ENCODE measurements at places on chromosomes 5 and 9.

DNA sequence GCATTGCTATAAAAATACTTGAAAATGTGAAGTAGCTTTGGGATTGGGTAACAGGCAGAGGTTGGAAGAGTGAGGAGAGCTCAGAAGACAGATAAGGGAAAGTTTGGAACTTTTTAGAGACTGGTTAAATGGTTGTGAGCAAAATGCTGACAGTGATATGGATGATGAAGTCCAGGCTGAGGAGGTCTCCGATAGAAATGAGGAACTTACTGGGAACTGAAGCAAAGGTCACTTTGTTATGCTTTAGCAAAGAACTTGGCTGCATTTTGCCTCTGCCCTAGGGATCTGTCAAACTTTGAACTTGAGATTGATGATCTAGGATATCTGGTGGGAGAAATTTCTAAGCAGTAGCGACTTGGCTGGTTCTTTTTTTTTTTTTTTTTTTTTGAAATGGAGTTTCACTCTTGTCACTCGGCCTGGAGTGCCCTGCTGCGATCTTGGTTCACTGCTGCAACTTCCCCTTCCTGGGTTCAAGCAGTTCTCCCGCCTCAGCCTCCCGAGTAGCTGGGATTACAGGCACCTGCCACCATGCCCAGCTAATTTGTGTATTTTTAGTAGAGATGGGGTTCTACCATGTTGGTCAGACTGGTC, 998.9 kb downstream of the TLE1 start:
- DNase-seq: no peak

- DNase-seq: no peak
These were observed 53.7 kb upstream of the VLDLR start for GRCh38 chr9:2567922-2568321.

DNA sequence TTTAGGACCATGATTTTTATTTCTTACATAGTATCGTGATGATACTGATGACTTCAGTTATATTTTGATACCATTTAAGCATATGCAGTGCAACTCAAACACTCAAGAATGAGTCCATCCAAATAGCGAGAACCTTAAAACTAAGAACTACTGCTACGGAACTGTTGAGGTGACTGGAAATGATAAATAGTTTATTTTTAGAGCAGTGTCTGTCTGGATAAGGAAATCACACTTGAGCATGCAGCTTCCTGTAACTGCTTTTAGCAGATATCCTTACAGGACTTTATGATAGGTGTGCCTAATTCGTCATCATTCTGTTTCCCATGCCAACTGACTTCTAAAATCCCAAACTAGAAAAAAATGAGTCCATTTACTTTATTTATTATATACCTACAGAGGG, 85.5 kb downstream of the ADGRV1 start:
- DNase-seq: no peak

DNA sequence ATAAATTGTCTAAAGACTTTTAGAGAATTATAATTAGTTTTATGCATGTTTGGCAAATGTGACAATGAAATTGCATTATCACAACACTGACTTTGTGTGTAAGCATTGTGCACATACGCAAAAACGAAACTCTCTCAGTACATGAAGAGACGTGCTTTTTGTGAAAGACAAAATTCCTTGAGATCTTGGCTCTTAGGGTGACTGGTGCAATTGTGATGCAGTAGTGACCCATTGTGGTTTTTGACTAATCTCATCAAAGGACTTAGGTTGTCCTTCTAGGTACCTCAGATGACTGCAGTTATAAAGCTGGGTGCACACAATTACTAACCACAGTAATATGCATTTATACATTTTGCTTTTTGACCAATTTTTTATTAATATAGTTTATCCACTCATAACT, 25.3 kb upstream of the TYRP1 start:
- no peak for DNase-seq

DNA sequence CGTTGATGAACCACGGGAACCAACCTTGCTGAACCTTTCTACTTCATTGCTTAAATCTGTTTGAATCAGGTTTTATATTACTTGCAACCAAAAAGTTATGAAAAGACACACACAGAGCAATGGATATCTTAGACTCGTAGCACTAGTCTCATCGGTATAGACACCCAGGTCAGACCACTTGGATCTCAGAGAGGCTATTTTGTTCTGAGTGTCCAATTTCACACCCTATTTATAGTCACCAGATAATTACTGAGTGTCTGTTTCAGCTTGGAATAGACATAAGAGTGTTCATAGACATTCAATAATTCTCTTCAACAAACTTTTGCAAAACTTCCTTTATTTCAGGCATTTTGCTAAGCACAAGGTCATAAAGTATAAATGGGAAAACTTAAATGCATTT, 145.4 kb upstream of the EGFLAM start:
- DNase-seq: no peak

DNA sequence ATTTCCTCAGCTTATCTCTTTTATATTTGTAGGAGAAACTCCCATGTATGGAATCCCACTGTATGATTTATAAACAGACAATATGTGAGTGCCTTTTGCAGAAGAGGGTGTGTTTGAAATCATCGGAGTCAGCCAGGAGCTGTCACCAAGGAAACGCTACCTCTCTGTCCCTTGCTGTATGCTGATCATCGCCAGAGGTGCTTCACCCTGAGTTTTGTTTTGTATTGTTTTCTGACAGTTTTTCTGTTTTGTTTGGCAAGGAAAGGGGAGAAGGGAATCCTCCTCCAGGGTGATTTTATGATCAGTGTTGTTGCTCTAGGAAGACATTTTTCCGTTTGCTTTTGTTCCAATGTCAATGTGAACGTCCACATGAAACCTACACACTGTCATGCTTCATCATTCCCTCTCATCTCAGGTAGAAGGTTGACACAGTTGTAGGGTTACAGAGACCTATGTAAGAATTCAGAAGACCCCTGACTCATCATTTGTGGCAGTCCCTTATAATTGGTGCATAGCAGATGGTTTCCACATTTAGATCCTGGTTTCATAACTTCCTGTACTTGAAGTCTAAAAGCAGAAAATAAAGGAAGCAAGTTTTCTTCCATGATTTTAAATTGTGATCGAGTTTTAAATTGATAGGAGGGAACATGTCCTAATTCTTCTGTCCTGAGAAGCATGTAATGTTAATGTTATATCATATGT, 18.0 kb upstream of the CTSL start:
- no peak for DNase-seq

GRCh38 chr5:175494264-175495183, 16.2 kb downstream of the SFXN1 start:
- no peak for DNase-seq

GRCh38 chr5:17037751-17038150, 101.7 kb upstream of the MYO10 start:
- no peak for DNase-seq

GRCh38 chr5:62475072-62475471, 62.5 kb downstream of the IPO11 start:
- DNase-seq: no peak

DNA sequence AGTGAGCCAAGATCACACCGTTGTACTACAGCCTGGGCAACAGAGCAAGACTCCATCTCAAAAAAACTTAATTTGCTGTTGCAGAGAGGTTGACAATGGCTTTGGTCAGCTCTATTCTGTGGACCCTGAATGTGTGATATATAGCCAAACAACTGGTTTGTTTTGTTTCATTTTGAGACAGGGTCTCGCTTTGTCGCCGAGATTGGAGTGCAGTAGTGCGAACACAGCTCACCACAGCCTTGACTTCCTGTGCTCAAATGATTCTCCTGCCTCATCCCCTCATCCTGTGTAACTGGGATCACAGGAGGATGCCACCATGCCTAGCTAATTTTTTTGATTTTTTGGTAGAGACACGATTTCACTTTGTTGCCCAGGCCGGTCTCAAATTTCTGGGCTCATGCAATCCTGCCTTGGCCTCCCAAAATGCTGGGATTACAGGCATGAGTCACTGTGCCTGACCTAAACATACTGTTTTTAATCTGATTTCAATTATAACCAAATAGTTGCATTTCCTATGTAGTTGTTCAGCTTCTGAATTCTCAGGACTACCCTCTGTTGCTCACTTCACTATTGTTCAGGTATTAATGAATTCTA, 9.8 kb downstream of the RNF183 start:
- DNase-seq: no peak

DNA sequence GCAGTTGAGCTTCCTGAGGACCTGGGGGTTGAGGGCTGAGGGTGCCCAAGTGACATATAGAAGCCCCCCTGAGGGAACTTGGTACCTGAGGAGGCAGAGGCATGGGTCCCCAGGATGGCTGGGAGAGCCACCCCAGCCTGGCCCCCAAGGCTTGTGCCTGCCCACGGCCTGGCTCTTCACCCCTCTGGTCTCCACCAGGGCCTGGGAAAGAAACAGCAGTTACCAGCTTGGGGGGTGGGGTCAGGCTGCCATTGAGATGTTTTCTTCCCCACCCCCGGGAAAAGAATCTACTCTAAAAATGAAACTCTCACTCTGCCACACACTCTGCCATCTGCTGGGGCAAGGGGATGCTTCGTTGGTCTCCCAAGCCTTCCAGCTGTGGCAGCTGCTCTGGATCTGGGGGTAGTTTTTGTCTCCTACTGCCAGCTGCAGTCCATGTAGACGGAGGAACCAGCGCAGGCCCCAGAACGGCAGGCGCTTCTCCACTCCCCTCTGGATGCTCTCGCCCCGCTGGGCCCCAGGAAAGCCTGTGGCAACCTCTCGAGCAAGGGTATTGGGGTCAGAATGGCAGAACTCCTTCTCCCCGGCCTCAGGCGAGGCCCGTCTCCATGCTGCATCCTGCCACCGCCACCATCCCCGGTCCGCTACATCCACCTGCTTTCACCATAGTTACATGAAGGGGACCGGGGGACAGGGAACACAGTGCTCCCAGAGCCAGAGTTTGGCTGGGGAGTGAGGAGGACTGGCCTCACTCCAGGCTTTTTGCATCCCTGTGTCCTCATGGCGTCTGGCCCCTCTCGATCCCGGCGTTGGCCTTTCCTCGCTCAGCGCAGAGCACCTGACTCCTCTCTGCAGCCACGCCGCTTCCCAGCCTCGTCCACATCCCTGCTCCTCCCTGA, 123.5 kb downstream of the DAB2IP start:
- no peak for DNase-seq

DNA sequence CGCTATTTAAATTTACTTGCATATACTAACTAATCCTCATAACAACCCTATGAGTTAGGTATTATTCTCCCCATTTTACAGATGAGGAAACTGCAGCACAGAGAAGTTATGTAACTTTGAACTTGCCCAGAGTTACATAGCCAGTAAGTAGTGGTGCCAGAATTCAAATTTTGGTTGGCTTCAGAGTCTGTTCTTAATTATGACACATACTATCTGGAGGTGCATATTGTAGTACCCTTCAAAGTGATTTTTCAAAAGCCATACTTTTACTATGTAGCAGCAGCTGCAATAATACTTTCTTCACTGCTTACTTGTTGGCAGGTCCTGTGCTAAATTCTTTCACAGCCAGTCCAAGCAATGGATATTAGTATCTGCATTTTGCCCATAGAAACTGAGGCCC, 16.4 kb downstream of the MAN2A1 start:
- DNase-seq: no peak

- no peak for DNase-seq
These were observed 68.6 kb downstream of the ERMP1 start for GRCh38 chr9:5764130-5764868.

DNA sequence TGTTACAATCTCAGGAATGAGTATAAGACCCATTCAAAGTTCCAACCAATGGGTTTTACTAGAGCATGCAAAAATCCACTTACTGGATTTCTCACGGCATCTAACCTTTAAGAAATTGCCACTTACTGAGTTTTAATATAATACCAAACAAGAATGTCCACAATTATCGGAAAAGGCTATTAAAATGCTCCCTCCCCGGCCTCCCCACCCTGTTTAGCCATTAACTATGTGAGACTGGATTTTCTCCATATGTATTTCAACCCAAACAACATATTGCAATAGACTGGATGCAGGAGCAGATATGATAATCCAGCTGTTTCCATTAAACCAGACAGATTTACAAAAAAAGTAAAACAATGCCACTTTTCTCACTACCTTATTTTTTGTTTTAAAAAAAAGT, 4.1 kb downstream of the AGTPBP1 start:
- DNase-seq: no peak

- no peak for DNase-seq
These were observed 2.3 kb downstream of the SMIM33 start for GRCh38 chr5:139473105-139473504.

DNA sequence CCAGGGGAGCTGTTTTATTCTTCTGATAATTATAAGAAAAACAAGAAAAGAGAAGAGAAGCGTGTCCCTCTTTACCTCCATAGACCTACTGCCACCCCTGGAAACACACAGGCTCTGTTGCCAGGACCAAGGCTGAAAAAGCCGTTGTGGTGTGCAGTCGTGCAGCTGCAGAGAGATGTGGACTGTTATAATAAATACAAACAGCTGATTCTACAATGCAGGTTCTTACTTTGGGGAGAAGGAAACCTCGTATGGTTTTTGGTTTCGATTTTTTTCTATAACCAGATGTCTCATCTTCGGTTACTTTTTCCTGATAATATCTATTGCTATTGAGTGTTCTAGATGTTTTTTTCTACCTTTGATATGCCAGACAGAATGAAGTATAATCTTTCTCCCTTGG, 28.1 kb downstream of the FYB1 start:
- peak; percentile 42 for DNase-seq

- no peak for DNase-seq
These were observed 24.4 kb downstream of the ZNF474 start for GRCh38 chr5:122153774-122154173.

- no peak for DNase-seq
These were observed 1012.3 kb downstream of the CDH9 start for GRCh38 chr5:26026044-26026443.

- no peak for DNase-seq
These were observed 44.2 kb downstream of the SARDH start for GRCh38 chr9:133693703-133694529.

Measured in T-helper 22 cell (primary cell).